Small intestine (tissue), 16 donors: ENCODE measurements at places on chromosomes 5 and 9. TPM values are rescaled to one million over a fixed set of nuclear protein-coding genes. Genes with fewer than 3 reads are reported as not detected.
A peak's percentile ranks its signal among the peaks of the same experiment; 100 is the strongest.

Gene CBY3
- not detected for polyA plus RNA-seq

Gene MARVELD2
- polyA plus RNA-seq, result 11.7 TPM

DNA sequence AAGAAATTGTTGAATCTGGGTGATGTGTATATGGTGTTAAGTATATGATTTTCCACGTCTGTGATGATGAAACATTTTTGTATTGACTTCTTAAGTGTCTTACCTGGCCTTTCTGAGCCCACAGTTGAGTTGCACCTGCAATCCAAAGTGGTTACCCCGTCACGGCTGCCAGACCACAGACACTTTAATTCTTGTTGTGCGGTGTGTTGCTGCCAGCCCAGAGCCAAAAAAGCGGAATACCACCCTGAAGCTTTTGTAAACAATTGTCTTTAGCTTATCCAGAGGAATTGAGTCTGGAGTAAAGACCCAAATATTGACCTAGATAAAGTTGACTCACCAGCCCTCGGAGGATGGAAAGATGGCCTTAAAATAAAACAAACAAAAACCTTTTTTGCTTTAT lies 35.1 kb downstream of the MTAP start:
- DNase-seq, result no peak
- no peaks in the 10 kb centered on the region for H3K27me3 ChIP-seq
- peaks cover 10% of the 10 kb centered on the region for H3K36me3 ChIP-seq
- no peak overlapping the region for H3K4me3 ChIP-seq
- no peak overlapping the region for H3K27ac ChIP-seq

GRCh38 chr9:6230037-6230780 lies 14.6 kb downstream of the IL33 start:
- H3K4me3 ChIP-seq, result no peak overlapping the region
- H3K27ac ChIP-seq, result no peak overlapping the region
- H3K4me1 ChIP-seq, result peaks cover 15% of the 10 kb centered on the region
- peak; percentile 7 for DNase-seq

GRCh38 chr9:134606951-134607731 lies 34.5 kb upstream of the COL5A1 start:
- no peak for DNase-seq
- no peak overlapping the region for H3K27ac ChIP-seq
- H3K27me3 ChIP-seq, result no peaks in the 10 kb centered on the region
- H3K4me1 ChIP-seq, result no peaks in the 10 kb centered on the region

GRCh38 chr9:68551191-68551590 lies 10.5 kb upstream of the TMEM252 start:
- H3K36me3 ChIP-seq, result no peaks in the 10 kb centered on the region
- H3K27ac ChIP-seq, result peak overlapping the region; percentile 47
- H3K4me1 ChIP-seq, result peaks cover 12% of the 10 kb centered on the region
- no peak overlapping the region for H3K4me3 ChIP-seq
- peak; percentile 84 for DNase-seq
- H3K27me3 ChIP-seq, result no peaks in the 10 kb centered on the region

DNA sequence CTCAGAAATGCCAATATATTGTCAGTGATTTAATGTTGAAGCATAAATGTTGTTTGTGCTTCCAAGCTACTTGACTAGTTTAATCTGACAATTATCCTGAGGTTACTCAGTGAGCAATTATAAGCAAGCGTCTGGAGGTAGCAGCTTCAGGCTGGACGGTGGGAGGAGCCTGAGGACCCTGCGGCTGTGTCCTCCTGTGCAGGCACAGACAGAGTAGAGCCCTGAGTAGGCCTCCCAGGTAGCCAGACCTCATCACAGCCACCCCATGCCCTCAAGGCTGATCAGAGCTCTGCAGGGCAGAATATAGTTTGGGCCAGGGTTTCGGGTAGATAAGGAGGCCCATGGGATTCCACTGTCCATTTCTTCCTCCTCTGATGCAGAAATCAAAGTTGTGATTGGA lies 153.6 kb downstream of the DRD1 start:
- no peaks in the 10 kb centered on the region for H3K4me1 ChIP-seq
- no peak overlapping the region for H3K4me3 ChIP-seq
- H3K27ac ChIP-seq, result no peak overlapping the region

GRCh38 chr9:112540800-112541199 lies 54.2 kb downstream of the KIAA1958 start:
- no peaks in the 10 kb centered on the region for H3K4me1 ChIP-seq
- H3K36me3 ChIP-seq, result peaks cover 3% of the 10 kb centered on the region
- no peaks in the 10 kb centered on the region for H3K27me3 ChIP-seq
- no peak overlapping the region for H3K27ac ChIP-seq

DNA sequence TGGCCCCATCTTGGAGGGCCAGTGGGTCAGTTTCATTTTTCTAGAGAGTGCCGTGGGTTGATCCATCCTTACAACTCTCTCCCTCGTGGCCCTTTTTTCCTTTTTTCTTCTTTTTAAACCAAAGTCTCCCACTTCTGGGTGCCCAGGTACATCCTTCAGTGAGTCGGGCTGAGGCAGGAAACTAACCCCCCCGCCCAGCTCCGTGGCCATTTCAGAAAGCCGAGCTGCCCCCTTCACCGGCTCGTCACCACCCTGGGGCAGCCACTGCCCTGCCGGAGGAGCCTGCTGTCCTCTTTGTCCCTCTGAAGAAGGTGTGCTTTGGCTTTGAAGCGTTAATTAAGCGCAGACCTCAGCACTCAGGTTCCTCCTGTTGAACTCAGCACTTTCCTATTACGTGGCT lies 5.2 kb downstream of the CFAP77 start:
- no peaks in the 10 kb centered on the region for H3K4me1 ChIP-seq
- no peak for DNase-seq
- peaks cover 75% of the 10 kb centered on the region for H3K27me3 ChIP-seq
- H3K27ac ChIP-seq, result no peak overlapping the region

GRCh38 chr5:146466521-146467349 lies 19.6 kb downstream of the TCERG1 start:
- no peaks in the 10 kb centered on the region for H3K4me1 ChIP-seq
- no peak overlapping the region for H3K4me3 ChIP-seq
- DNase-seq, result no peak
- peaks cover 10% of the 10 kb centered on the region for H3K36me3 ChIP-seq
- no peak overlapping the region for H3K27ac ChIP-seq
- H3K27me3 ChIP-seq, result no peaks in the 10 kb centered on the region

DNA sequence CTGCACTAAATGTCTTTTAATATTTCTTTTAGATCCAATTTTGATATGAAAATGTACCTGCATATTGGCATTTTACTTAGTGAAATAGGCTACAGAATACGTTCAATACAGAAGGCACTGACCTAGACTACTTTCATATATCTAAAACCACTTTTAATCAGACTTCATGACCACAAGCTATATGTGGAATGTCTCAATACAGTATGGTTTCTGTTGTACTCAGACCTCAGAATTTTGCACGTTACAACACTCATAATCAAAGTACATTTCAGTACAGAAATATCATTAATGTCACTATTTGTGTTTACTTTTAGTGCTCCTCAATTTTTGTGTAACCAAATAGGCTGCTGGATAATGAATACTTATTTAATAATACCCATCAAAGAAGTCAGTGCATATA lies 74.8 kb downstream of the MEF2C start:
- no peaks in the 10 kb centered on the region for H3K4me1 ChIP-seq
- no peak overlapping the region for H3K4me3 ChIP-seq
- H3K36me3 ChIP-seq, result no peaks in the 10 kb centered on the region
- no peaks in the 10 kb centered on the region for H3K27me3 ChIP-seq
- no peak for DNase-seq
- H3K27ac ChIP-seq, result no peak overlapping the region

Gene IL17B
- polyA plus RNA-seq, result not detected

- H3K27me3 ChIP-seq, result peaks cover 2% of the 10 kb centered on the region
- H3K27ac ChIP-seq, result no peak overlapping the region
- no peak overlapping the region for H3K4me3 ChIP-seq
- no peak for DNase-seq
- H3K36me3 ChIP-seq, result no peaks in the 10 kb centered on the region
Measured at GRCh38 chr5:135599421-135600151, 20.8 kb upstream of the CXCL14 start.

Gene ASS1
- polyA plus RNA-seq, result 435 TPM

DNA sequence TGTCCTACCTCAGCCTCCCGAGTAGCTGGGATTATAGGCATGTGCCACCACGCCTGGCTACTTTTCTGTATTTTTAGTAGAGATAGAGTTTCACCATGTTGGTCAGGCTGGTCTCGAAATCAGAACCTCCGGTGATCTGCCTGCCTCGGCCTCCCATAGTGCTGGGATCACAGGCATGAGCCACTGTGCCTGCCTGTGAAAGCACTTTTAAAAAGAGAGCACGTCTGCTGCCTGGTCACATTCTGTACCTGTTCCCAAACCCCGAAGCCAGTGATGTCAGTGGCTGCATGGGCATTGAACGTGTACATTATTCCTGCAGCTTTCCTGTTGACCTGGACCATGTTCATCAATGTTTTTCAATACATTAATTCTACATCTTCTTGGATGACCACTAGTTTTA lies 35.1 kb upstream of the SIMC1 start:
- H3K4me1 ChIP-seq, result no peaks in the 10 kb centered on the region
- no peaks in the 10 kb centered on the region for H3K36me3 ChIP-seq
- no peak for DNase-seq
- no peaks in the 10 kb centered on the region for H3K27me3 ChIP-seq
- H3K27ac ChIP-seq, result no peak overlapping the region

Gene BRINP1
- 0.19 TPM for polyA plus RNA-seq

DNA sequence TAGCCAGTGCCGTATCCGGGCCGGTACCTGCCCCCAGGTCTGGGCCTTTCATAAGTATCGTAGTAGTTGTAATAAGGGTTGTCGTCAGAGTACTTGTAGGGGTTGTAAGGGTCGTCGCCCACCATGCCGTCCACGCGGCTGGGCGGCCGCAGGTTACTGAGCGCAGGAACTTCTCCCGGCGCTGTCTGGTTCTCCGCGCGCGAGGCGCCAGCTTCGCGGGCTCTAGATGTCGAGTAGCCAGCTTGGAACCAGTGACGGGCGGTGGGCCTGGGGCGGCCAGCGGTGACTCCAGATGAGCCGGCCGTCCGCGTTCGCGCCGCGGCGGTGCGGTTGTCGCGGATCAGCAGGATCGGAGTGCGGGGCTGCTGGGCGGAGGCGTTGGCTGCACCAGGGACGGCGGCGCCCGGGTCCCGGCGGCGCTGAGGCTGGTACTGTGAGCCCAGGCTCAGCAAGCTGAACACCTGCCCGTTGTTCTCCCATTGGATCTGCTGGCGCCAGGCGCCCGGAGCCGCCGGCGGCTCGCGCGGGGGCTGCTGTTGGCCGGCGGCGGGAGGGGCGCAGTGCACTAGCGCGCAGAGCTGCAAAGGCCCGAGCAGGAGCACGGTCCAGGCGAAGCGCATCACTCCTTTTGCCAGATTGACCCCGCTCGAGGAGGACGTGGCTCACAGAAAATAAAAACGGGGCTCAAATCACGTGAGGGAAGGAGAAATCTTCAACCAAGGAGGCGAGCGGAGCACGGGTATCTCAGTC lies 518 bp downstream of the LOX start:
- H3K4me3 ChIP-seq, result peak overlapping the region; percentile 64
- peak; percentile 64 for DNase-seq

DNA sequence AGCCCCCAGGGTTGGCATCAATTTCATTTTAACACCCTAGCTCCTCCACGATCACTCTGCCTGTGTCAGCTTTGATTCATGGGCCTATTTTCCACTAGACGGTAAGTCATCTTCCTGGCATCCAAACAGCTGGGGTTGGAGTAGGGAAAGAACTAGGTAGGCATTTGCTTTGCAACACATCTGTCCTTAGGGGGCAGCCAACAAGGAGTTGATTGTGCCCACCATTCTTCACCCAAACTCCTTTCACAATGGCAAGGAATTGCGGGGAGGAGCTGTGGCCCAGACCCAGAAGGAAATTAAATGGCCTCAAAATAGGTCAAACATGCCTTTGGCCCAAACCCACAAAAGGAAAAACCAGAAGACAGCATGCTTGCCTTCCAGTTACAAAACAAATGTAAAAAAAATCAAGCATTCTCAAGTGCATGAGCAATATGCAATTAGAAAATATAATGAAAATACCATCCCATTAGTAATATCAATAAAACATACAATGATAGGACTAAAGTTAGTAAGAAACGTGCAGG lies 71.8 kb downstream of the NRG2 start:
- H3K4me1 ChIP-seq, result no peaks in the 10 kb centered on the region
- peaks cover 6% of the 10 kb centered on the region for H3K27me3 ChIP-seq
- H3K36me3 ChIP-seq, result no peaks in the 10 kb centered on the region
- no peak overlapping the region for H3K27ac ChIP-seq

GRCh38 chr5:90424245-90424644 lies 14.7 kb upstream of the CETN3 start:
- H3K27ac ChIP-seq, result no peak overlapping the region
- no peak for DNase-seq
- H3K4me1 ChIP-seq, result no peaks in the 10 kb centered on the region
- no peaks in the 10 kb centered on the region for H3K36me3 ChIP-seq

Gene RGS7BP
- not detected for polyA plus RNA-seq

DNA sequence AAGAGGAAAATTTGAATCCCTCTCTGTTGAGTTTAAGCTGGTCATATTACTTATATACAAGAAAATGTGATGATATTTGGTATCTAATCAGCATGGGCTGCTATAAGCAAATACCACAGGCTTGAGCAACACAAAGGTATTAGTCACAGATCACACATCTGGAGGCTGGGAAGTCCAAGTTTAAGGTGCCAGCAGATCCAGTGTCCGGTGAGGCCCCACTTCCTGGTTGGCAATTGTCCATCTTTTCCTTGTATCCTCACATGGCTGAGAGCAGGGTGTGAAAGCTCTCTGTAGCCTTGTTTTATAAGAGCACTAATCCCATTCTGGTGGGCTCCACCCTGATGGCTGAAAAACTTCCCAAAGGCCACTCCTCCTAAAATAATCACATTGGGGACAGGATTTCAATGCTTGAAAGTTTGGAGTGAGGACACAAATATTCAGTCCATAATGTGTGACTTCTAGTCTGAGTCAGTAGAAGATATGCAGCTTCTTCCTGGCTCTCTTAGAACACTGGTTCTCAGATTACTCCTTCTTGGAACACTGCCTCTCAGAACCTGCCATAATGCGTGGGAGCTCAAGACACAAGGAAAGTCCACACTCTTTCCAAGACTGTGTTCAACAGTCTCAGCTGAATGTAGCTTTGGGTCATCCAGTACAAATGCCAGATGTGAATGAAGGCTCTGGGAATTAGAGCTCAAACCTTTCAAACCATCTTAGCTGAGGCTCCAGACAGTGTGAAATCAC lies 124.1 kb downstream of the PRDM9 start:
- no peaks in the 10 kb centered on the region for H3K4me1 ChIP-seq
- no peak for DNase-seq
- H3K27ac ChIP-seq, result no peak overlapping the region
- no peaks in the 10 kb centered on the region for H3K27me3 ChIP-seq
